NCI-H1930 (cell line): ENCODE measurements at places on chromosomes 6 and 20.

- DNase-seq = no peak
Measured at GRCh38 chr6:35719830-35720733, 16.8 kb upstream of the ARMC12 start.

DNA sequence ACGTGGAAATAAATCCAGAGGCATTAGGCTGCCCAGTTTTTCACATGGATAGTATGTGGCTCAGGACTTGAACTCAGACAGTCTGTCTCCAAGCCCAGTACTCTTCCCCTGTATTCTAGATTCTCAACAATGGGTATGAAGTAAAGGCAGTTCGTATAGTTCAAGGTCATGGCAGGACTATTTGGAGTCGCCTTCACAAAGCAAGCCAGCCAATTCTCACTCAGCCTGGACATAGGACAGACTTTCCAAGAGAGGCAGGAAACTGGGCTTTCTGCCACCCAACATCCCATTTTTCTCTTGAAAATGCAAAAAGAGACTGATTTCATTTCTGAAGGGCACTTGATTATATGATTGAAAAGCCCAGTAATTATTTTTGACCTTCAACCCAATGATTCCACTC is 111.0 kb downstream of the EDN1 start:
- DNase-seq = no peak

- DNase-seq = no peak
Measured at GRCh38 chr6:120173250-120173649, 823.7 kb upstream of the MAN1A1 start.

- DNase-seq = no peak
Measured at GRCh38 chr6:36804563-36804962, 34.7 kb downstream of the CPNE5 start.

DNA sequence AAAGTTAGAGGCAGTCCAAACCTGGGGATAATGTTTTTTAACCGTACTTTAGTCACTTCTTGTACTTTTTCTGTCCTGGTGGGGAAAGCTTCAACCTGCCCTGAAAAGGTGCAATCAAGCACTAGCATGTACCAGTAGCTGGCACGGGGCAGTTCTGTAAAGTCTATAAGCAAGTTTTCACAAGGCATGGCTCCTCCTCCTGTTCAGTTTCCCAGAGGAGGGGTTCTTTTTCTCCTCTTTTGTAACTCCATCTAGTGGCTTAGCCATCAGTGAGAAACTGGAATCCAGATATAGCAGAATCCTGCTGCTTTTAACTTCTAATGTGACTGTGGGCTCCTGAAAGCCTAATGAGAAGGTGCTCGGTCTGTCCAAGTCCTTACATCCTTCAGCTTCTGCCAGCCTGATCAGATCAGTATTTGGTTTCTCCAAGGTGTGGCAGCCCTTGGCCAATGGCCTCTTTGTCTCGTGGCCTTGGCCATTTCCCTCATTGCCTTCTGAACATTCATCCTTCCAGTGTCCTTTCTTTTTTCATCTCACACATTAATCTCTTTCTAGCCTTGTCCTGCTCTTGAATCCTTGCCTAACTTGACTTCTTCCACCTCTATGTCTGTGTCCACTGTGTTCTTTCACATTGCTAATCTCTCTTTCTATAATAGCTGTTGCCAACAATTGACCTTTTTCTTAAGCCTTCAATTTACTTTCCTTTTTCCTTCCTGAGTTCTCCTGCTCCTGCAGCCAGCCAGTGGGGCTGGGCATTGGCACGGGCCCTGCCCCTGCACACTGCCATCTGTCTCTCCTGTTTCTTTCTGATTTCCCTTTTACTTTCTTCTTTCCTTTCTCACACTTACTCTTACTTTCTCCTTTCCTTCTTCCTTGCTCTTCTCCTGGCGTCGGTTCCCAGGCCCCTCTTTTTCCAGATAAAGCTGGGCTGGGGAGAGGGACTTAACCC is 222.0 kb upstream of the SYNCRIP start:
- no peak for DNase-seq

DNA sequence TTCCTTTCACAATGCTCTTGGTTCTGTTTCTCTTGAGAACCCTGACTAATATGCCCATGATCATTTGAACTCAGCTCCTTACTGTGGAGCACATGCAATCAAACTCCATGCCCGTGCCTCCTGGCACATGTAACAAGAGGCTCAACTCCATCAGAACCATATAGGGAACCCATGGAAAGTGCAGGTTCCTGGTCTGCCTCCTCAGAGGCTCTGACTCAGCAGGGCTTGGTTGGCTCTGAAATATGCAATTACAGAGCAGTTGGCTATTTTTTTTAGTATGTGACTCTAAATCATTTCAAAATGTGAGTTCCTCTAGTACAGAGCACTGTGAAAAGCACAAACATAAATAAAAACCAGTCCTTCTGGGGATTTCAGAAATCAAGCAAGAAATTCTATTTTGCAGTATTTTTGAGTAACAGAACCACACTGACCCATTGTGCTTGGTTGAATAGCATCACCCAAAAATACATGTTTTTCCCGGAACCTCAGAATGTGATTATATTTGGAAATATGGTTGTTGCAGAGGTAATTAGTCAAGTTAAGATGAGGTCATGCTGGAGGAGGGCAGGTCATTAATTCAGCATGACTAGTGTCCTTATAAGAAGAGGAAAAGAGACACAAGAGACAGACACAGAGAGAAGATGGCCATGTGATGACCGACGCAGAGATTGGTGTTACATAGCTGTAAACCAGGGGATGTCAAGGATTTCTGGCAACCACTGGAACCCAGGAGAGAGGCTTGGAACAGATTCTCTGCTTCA is 13.2 kb upstream of the MAP3K4 start:
- DNase-seq = no peak

DNA sequence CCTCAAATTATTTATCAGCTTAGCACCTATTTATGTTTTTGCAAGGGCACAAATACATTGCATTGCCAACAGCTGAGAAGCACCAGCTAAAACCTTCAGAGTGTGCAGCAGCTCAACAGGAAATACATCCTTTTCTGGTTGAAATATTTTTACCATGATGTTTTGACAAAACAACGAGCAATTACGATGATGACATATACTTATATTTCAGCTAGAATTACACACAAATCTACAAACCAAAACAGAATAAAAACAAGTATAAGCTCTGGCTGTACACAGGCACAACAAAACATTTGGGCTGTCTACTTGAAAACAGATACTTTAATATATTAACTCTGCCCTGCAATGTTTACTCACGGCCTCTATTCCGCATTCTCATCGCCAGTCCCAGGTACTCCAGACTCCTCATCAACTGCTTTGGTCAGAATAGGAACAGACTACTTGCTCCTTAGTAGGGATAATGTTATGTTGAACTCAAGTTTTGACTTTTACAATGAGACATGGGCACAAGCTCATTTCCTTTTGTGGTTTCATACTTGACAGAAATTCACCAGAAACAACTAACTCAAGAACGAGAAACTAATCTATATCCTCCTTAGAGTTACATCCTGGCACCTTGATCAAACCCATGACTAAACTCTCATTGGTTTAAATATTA is 377.6 kb downstream of the ESR1 start:
- DNase-seq = no peak

GRCh38 chr20:12715371-12715770 is 293.4 kb upstream of the SPTLC3 start:
- DNase-seq = no peak

GRCh38 chr20:55830121-55830827 is 175.0 kb downstream of the CBLN4 start:
- no peak for DNase-seq

DNA sequence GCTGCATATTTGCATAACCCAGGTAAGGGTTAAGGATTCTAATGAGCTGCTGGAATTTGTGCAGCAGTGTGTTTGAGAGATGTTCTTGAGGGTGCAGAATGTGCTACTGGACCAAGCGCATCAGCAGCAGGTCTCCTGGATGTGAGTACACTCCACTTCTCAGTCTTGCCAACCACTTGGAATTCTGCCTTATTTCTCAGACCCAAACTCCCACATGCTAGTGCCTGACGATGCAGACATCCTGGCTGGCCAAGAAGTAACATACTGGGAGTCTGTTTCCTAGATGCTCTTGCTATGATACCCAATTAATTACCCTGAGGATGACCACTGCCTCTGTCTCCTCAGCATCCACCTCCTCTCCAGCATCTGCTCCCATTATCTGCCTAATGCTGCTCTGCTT is 186.6 kb downstream of the MOXD1 start:
- no peak for DNase-seq

GRCh38 chr20:63977739-63978276 is 1.6 kb downstream of the SAMD10 start:
- DNase-seq = no peak

GRCh38 chr6:27078734-27079357 is 168.7 kb upstream of the PRSS16 start:
- peak; percentile 47 for DNase-seq

DNA sequence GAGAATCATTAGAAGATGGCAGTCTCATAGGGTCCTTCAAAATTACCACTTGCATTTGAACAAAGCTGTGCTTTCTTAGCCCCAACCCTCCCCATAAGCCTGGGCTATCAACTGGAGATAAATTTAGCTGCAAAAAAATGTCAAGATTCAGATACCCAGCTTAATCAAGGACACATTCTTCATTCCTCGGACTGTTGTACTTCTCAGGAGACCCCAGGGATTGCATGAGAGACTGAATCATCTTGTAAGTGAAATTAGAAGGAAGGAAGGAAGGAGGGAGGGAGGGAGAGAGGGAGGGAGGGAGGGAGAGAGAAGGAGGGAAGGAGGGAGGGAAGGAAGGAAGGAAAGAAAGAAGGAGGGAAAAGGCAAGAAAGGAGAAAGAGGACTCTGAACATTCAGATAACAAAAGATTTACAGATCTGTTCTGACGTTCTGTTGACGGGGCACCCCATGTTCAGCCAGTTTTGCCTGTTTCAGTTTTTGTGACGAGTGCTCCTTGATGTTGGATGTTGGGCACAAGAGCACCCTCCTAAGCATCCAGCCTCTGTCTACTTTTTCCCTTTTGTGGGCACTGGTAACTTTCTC is 498.7 kb downstream of the PREX1 start:
- no peak for DNase-seq

- no peak for DNase-seq
Measured at GRCh38 chr6:11363881-11364576, 131.6 kb upstream of the NEDD9 start.

DNA sequence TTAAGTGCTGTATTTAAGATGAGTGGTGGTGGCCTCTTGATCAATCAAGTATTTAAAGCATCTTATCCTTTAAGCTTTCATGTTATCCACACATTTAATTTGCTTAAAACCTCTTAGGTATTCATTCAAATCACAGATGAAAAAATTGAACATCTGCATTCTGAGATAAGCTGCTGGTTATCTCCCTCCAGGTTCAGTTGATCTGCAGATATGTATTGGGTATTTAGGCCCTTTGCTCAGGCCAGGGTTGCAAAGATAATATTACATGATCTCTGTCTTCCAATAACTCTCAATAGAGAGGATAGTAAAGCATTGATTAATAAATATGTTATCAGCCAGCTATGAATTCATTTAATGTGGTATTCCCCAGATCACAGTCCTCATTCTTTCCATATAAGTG is 45.9 kb downstream of the RPS12 start:
- no peak for DNase-seq

DNA sequence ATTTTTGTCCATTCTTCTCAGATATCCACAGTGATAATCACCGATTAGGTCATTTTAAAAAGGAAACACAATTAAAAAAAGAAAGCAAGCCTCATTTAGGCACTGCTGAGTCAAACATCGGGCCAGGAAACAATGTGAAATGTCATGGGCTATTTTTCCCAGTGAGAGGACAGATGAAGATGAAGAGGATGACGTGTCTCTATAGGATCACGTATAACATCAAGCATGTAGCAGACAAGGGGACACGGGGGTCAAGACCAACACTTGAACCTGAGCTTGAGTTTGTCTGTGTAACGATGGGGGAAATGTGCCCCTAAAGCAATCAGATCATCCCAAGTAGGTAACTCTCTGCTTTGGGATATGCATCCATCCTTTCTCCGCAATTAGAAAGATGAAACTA is 553.2 kb downstream of the CD83 start:
- DNase-seq = no peak

DNA sequence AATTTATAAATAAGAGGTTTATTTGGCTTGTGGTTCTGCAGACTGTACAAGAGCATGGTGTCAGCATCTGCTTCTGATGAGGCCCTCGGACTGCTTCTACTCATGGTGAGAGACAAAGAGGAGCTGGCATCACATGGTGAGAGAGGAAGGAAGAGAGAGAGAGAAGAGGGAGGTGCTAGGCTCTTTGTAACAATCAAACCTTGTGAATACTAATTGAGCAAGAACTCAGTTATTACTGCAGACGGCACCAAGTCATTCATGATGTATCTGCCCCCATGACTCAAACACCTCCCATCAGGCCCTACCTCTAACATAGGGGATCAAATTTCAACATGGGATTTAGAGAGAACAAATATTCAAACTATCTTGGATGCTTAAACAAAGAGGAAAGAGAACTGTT is 6.3 kb upstream of the SIRPG start:
- DNase-seq = no peak

DNA sequence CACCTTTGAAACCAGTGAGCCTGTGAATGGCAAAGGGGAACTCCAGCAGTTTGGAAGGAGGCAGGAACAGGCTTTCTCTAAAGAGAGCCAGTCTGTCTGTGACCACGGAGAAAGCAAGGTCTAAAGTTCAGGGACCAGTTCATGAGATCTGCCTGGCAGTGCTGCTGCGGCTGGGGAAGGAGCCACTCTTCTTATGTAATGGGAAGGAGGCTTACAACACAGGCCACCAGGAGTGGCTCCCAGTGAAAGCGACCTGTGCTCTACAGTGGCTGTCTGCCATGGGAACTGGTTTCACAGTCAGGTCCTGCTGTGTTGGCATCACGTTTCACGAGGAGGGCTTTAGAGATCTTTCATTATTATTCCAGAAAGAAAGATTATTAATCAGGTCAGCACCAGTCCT is 291.9 kb upstream of the PRDM1 start:
- no peak for DNase-seq

- DNase-seq = no peak
Measured at GRCh38 chr6:74768120-74768519, 437.7 kb downstream of the COL12A1 start.

GRCh38 chr6:137218473-137218916 is 690 bp downstream of the IFNGR1 start:
- DNase-seq = no peak

DNA sequence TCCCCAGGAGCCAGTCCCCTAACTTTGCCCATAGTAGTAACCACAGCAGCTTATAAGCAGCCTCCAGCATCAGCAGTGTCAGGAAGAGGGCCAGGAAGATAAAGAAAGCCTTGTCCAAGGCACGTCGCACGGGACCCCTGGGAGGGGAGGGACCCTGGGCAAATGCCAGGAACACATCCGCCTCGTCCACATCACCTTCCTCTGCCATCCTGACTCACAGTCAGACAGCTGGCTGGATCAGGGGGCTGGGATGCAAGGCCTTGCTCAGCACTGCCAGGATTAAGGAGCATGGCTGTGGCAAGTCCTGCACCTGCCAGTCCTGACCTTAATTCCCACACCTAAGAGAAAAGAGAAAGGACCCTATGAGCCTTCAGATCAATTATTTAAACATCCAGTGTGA is 11.5 kb upstream of the ZBTB22 start:
- no peak for DNase-seq

GRCh38 chr20:60283281-60283680 is 325.1 kb downstream of the CDH26 start:
- DNase-seq = no peak

- DNase-seq = peak; percentile 10
Measured at GRCh38 chr6:92810913-92811312, 608.4 kb downstream of the EPHA7 start.
